IMR-90 (cell line): ENCODE measurements at places on chromosomes 6 and 20.

- DNase-seq = no peak
Measured at GRCh38 chr20:47432834-47433210, 68.9 kb upstream of the NCOA3 start.

- peak; percentile 85 for DNase-seq
Measured at GRCh38 chr6:73585566-73586415, 65.0 kb upstream of the EEF1A1 start.

DNA sequence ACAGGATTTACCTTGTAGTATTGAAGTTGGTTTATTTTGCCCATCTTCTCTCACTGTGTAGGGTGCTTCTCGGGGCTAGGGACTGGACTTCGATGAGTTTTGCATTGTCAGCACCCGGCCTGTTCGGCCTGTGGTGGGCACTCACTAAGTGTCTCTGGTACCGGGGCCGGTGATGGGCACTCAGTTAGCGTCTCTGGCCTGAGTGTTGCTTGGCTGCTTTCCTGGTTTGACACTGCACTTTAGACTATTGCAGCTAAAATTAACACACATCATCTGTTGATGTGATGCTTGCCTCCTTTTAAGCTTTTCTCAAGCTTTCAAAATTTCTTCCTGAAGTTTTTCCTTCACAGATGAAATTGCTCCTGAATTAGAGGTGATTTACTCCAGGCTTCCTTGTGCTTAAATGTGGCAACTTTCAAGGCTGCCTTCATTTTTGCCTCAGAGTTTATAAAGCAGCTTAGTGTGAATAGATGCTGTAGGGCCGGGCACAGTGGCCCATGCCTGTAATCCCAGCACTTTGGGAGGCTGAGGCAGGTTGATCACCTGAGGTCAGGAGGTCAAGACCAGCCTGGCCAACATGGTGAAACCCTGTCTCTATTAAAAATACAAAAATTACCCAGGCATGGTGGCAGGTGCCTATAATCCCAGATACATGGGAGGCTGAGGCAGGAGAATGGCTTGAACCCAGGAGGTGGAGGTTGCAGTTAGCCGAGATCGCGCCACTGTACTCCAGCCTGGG is 41.7 kb upstream of the TULP4 start:
- DNase-seq = no peak

DNA sequence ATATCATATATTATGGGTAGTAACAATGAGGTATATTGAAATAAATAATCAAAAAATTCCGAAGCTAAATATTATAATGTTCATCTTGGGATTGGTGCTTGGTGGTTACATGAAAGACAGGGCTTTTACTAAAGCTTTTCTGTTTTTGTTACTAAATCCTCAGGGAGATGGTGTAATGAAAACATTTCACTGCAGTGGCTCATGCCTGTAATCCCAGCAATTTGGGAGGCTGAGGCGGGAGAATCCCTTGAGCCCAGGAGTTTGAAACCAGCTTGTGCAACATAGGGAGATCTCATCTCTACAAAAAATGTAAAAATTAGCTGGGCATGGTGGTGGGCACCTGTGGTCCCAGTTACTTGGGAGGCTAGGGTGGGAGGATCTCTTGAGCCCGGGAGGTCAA is 42.9 kb downstream of the AFG1L start:
- no peak for DNase-seq

- DNase-seq = peak; percentile 34
Measured at GRCh38 chr6:7821426-7821825, 89.2 kb downstream of the TXNDC5 start.
